NCI-H510A (cell line): ENCODE measurements at places on chromosomes 6 and 20.

GRCh38 chr6:166644681-166645080, 17.6 kb upstream of the RPS6KA2 start:
- DNase-seq = no peak

DNA sequence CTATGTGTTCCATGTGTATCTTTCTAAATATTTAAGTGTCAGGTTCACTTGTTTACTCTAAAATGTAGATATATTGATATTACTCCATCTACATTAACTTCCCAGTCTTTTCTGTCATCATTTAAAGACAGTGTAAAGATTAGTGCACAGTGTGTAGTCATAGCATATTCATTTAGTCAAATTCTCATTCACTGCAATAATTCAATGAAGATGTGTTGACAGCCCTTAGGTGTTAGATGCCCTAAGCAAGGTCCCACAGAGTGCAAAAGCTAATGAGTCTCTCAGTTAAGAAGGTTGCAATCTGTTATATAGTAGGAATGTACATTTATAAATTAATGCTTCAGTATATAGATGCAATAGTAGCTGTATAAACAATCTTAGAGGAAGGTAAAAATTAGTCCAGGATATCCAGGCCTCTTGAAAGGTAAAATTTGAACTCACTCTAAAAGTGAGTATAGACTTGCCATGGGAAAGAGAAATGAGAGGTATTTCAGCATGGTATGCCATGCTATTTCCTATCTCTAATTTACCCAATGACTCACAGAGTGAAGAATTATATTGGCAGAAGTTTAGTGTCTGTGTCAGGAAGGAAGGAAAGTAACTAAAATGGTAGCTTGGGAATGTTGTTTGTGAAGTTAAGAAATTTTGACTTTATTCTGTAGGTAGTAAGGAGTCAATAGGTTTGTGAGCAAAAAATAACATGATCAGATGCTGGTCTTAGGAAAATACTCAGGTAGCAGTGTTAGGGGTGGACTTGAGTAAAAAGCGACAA, 969.9 kb upstream of the CITED2 start:
- no peak for DNase-seq

DNA sequence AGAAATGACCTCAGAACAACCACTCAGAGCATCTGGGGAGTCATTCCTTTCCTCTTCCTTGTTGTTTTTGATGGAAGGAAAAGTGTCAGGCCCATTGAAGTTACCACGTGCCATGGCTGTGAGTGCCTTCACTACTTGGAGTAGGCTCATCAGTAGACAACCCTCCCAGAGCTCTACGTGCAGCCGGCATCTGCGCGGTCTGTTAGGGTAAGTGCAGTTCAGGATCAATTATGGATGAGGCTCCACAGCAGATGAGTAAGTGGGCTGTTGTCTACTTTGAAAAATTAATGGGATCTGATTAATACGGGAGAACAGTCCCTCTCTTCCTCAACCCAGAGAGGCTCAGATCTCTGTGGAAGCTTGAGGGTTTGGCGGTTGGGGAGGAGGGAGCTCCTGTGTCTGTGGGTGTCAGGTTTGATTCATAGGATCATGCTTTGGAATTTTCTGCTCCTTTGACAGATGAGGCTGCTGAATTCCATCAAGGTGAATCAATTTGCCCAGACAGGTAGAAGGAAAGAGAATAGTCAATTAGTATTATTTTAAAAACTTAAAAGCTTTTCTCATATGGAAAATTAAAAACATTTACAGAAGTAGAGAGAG, 93.8 kb upstream of the TOX2 start:
- DNase-seq = no peak

GRCh38 chr6:150857945-150858308, 7.6 kb upstream of the MTHFD1L start:
- no peak for DNase-seq

GRCh38 chr20:19552221-19553180, 205.6 kb upstream of the RIN2 start:
- peak; percentile 20 for DNase-seq

DNA sequence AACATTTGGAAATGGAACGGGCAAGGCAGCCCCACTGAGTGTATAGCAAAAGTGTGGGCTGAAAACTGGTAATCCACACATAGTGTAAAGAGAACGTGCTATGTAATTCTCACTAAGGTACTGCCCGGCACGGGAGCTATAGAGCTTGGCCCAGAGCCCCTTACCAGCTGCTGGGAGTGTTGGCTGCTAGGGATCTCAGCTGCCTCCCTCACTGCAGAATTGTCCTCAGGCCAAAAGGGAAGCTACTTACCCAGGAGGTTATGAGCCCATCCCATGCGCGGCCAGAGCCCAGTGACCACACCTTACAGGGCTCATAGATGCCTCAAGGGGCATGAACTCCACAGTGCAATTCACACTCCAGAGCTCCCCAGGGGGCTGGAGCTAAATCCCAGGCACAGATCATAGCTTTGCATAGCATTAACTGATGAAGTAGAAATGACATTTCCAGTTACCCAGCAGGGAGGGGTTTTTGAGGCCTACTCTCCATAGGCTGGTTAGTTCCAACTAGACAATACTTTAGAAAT, 56.8 kb downstream of the LINC00237 start:
- no peak for DNase-seq

GRCh38 chr20:43294031-43294430, 104.3 kb upstream of the PTPRT start:
- DNase-seq = no peak

DNA sequence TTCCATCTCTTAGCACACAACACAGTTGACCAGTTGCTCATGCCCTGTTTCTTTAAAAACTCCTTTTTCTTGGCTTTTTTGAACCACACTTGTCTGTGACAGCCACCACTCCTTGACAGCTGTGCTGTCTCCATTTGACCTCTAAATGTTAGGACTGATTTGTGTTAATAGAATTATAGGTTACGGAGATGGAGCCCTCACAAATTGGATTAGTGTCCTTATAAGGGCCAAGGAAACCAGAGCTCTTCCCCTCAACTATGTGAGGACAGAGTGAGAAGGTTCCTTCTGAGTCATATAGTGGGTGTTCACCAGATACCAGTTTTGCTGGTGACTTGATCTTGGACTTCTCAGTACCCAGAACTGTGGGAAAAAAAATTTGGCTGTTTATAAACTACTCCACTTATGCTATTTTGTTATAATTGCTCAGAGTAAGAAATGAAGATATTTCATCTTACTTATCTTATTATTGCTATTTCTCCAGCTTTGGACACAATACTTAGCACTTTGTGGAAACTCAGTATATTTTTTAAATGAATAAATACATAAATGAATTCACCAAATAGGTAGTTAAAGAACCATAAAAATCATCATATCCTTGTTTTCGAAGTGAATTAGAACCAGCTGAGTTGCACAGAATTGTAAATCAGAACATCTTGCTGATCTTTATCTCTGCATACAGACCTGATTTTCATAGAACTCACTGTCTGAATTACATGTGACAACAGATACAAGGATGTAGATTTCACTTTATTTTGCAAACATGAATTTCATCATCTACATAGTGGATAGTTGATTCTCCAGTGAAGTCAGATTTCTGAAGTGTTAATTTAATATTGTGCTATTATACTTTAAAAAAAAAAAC, 598.5 kb upstream of the IRAK1BP1 start:
- no peak for DNase-seq

DNA sequence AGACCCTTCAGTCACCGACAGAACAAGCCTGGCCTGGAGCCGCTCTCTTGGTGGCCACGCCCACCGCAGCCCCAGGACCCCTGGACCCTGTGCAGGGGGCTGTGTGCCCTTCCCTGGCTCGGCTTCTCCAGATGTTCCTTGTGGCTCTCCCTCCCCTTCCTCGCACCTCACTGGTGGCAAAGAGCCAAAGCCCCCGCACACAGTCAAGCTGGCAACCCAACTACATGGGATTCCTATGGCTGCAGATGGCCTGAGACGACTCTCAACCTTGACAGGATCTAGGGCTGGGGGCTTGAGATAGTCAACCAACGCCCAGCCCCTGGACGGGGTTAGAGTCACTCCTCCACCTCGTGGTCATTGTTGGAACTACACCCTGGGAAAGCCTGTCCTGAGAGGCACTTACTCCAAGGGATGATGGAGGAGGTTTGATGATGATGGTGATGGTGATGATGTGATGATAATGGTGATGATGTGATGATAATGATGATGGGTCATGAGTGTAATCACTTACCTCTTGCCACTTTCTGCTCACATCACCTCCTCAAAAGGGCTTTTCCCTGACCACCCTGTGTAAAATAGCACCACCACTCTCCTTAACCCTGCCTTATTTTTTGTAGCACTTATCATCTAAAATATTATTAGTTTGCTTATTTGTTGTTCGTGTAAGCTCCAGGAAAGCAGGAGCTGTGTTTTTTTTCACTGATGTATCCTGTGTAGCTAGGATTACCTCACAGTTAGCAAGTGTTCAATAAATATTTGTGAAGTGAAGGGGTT, 278.4 kb downstream of the LRFN2 start:
- DNase-seq = peak; percentile 24

DNA sequence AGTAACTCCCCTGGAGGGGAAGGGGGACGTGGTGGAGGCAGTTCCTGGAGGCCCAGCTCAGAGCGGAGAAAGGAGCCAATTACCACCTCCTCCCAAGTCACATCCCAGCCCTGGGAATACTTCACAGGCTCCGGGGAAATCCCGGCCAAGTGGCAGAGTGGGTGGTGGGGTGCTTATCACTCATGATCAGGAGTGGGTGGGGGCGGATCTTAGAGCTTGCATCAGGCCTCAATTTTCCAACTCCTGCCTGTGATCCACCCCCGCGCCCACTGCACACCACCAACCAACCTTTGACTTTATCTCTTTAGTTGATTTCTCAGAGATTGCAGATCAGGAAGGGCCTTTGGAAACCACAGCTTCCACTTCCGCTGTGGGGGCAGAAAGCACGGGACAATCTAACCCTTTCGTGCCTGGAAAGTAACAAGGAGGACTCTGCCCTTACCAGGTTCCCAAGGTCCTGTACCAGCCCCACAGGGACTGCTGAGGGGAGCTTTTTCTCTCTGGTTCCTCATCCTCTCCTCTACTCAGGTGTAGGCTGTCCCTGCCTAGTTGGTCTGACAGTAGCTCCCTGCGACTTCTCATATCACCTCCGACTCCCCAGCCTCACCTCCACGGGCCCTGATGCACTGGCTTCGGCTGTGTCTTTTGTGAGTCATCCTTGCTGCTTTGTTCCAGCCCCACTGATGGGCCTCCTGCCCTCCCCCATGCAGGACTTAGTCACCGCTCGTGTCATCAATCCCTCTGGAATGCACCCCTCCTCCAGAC, 24.9 kb upstream of the IER3 start:
- no peak for DNase-seq

DNA sequence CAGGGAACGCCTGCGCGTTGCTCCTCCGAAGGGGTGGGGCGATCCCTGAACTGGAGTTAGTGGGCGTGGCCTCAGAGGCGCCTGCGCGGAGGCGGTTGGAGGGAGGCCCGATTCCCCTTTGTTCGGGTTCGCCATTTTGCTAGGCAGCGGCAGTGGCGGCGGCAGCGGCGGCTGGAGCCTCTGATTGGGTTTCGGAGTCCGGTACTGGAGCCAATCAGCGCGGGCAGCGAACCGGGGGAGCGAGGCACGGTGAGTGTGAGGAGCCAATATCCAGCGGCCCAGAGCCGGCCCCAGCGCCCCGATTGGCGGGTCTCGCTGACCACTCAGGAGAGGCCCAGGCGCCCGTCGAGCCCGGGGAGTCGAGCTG, at the start of gene NFYA:
TSS of gene NFYA (plus strand) at position 139 of the 367 bp plus-strand sequence. CDS start 6,116 bp downstream, outside the sequence.
- DNase-seq = peak; percentile 100

DNA sequence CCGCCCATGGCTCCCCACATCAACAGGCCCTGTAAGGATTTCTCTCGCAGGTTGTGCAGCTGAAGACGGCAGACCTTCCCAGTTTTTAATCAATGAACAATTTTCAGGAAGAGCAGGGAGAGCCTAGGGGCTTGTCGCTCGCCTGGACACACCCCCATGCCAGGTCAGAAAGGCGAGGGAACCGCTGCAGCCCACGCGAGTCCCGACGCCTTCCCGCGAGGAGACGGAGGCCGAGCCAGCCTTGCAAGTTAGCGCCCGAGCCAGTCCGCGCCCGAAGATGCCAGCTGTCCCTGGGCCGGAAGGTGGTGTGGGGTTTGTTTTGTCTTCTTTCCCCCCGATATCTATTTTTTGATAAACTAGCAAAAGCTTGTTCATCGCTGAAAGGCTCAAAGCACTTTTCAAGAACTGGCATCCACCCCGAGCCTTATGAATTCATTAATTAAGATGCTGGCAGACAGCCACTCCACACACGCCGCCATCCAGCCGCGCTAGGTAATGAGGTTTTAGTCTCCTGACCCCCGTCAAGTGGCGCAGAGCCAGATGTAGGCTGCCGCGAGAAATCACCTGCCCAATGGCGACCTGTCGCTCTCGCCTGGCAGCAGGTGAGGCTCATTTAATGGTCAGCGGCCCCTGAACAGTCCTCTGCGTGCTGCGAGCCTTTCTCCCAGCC, 6.6 kb downstream of the CCDC167 start:
- DNase-seq = peak; percentile 58

- DNase-seq = no peak
Measured at GRCh38 chr6:167164261-167164660, 6.5 kb upstream of the GPR31 start.

- DNase-seq = no peak
Measured at GRCh38 chr6:166206066-166206465, 38.4 kb upstream of the TBXT start.

DNA sequence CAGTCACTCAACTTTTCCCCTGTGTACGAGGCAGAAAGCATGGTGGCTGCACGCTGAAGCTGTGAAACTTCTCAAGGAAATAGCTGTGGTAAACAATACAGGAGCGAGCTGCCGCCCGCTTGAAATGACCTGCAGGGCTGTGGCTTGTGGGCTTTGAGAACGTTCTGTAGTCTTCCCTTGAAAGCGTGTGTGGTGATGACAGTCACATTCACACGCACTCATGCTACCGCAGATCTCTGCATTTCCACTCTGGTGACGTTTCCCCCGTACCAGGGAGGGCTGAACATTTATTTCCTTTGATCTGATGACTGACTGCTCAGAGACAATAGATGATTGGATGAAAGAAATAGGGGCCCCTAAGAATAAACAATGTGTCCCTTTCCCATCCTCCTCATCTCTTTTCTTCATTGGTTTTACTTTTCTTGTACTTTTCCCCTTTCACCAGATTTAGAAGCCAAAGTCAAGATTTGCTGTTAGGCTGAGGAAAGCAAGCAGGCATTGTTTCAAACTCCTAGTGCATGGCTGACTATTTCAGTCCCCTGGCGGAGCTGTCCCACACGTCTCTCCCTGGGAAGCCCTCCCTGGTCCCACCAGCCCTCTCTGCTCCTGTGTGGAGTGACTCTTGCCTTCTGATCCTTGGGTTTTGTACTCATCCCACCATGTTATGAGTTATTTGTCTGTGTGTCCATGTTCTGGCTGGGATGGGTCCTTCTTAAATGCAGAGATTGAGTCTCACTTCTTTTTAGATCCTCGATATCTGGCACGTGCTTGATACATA, 3.9 kb downstream of the SYTL3 start:
- no peak for DNase-seq
